Suppressor macrophage (primary cell): ENCODE measurements at places on chromosomes 4 and X.

DNA sequence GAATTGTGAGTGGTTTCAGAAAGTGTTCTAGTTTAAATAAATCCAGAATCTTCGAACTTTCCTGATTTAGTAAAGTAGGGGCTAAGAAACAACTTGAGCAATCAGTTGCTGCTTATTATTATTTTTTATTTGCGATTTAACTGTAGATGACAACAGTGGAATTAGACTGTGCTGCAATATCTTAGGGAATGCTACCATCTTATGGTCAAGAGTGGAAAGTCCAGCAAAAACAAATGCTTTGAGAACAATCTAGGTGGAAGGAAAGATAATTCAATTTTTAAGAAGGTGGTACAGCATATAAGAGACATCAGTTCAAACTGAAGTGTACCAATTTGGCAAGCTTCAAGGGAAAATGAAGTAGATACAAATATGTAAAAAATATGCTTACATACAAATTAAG, 73.3 kb downstream of the CYLC1 start:
- DNase-seq: no peak

- DNase-seq: peak; percentile 43
Measured at GRCh38 chrX:151099001-151099400, 77.4 kb upstream of the GPR50 start.

DNA sequence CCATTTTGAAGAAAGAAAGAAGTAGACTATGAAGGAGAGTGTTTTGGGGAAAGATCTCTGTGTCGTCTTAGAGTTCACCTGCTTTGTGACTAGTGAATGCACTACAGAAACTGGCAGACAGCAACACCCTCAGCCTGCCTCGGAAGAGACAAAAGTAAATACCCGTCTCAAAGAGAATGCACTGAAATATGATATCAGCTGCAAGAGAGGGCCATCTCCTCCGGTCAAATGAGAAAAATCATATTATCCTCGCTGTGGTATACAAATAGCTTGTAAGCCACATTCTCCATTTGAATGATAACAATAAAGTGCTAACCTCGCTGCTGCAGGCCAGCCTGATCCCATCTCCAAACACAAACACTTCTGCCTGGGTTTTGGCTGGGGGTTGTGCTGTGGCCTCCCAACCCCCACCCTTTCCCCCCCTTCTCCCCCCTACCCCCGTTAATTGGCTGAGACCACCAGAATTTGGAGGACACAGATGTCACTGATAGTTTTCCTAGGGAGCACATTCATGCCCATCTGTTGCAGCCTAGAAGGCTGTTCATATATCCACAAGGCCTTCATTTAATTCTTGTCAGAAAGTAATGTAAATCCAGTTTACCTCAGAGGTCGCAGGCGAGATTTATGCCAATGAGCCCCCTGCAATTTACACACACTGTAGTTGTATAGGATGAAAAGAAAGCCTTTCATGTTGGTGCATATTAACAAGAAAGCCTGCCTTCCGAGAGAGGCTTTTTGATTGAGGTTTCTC, 46.3 kb downstream of the ALPK1 start:
- no peak for DNase-seq

- DNase-seq: no peak
Measured at GRCh38 chr4:162959046-162959445, 207.6 kb downstream of the NAF1 start.

GRCh38 chr4:153649572-153649991, 34.5 kb upstream of the TLR2 start:
- DNase-seq: peak; percentile 39

- DNase-seq: peak; percentile 88
Measured at GRCh38 chrX:153507484-153508178, 9.8 kb upstream of the ATP2B3 start.

DNA sequence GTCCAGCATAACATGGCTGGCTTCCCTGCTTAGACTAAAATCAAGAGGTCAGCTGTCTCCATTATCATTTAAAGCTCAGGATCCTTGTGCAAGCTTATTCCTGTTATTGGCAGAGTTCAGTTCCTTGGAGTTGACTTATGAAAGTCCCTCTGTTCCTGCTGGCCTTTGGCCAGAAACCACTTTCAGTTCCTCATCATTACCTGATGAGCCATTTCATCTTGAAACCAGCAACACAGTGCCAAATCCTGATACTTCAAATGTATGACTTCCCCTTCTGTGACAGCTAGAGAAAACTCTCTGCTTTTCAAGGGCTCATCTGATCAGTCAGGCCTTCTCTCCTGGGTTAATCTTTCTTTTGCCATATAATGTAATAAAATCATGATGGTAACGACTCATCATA, 110.6 kb upstream of the FSTL5 start:
- peak; percentile 66 for DNase-seq
